NCI-H2171 treated with DMSO at 0.1 percent for 48 hours (cell line): ENCODE measurements at places on chromosomes 2 and 18.

DNA sequence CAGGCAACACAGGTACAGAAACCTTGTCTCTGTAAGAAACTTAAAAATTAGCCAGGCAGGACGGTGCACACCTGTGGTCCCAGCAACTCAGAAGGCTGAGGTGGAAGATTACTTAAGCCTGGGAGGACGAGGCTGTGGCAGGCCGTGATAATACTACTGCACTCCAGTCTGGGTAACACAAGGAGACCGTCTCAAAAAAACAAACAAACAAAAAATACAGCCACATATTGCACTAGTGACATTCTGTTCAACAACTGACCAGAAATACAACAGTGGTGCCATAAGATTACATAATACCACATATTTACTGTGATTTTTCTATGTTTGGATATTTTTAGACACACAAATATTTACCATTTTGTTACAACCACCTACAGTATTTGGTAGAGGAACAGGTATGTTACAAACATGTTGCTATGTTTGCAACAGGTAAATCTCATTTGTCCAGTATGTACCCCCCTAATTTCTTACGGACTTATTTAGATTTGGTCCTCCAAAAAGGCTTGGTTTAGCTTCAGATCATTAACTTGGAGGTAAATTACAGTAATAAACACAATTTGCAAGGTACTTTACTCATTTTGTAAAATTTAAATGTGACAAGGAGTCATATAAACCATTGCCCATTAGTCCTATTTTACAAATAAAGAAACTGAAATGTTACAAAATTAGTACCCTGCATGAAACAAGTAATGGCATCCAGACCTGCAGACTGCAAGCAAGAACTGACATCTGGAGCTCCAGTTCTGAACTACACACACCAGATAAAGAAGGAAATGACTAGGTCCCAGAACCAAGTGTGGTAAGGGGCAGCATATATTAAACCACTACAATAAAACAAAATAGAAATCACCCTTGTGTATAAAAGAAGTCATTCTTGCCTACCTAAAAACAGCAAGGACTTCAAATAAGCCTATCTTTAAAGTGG lies 36.8 kb downstream of the TRIP12 start:
- no peak for DNase-seq

DNA sequence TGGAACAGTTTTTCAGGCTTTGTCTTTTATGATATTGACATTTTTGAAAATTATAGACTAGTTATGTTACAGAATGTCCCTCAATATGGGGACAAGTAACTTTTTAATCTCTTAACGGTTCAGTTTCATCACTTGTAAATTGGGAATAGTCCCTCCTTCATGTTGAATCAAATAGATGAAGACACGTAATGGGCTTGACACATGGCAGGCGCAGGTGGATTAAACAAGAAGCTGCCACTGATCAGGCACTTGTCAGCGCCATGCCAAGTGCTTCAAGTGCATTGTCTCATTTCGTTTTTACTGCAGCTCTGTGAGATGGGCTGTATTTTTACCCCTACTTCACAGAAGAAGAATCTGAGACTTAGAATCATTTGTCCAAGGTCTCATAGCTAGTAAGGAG lies 9.5 kb upstream of the SMAD4 start:
- DNase-seq: no peak

DNA sequence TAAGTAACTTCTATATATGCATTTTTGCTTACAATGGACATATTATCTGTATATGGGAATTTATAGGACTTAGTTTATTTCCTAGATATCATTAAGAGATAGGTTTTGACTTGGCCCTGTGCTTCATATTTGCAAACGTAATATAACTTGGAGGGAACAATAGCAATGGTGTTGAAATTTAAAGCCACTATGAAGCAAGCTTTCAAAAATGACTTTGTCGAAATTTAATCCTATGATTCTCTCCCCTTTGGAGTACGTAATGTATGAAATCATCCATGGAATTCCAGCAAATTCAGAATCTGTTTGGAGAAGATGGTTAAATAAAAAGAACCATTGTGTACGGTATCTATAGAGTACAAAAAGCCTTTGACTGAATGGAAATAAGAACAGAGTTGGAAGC lies 486.3 kb downstream of the ARHGAP15 start:
- DNase-seq: no peak

DNA sequence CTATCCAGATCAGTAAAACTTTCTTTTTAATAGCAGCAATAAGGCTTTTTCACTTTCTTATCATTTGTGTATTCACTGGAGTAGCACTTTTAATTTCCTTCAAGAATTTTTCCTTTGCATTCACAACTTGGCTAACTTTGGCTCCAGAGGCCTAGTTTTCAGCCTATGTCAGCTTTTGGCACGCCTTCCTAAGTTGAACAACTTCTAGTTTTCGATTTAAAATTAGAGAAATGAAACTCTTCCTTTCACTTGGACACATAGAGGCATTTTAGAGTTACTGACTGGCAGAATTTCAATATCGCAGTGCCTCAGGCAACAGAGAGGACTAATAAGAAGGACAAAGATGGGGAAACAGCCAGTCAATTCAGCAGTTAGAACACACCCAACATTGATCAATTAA lies 577.4 kb downstream of the DSC3 start:
- DNase-seq: no peak

- no peak for DNase-seq
Observed at GRCh38 chr2:134220344-134220974, 33.4 kb upstream of the MGAT5 start.

DNA sequence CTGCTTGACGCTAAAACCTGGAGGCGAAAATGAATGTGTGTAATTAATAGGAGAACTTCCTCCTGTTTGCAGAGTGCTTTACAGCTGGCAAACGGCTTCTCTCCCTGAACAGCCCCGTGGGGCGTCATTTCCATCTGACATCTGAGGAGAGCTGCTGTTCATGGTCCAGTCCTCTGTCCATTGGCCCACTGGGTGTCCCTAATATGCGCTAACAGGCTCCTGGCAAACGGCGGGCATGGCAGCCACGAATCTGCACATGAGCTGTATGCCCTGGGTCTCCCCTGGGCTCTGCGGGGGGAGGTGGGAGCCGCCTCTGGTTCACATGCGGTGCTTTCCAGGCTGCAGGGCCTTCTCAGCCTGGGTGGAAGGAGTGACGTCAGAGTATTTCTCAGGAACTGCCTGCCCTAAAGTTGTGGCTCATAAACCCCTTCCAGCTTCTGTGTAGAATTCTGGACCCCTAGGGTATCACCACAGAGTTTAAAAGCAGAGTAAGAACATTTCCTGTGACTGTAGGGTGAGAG lies 73.2 kb downstream of the LRRFIP1 start:
- DNase-seq: no peak

DNA sequence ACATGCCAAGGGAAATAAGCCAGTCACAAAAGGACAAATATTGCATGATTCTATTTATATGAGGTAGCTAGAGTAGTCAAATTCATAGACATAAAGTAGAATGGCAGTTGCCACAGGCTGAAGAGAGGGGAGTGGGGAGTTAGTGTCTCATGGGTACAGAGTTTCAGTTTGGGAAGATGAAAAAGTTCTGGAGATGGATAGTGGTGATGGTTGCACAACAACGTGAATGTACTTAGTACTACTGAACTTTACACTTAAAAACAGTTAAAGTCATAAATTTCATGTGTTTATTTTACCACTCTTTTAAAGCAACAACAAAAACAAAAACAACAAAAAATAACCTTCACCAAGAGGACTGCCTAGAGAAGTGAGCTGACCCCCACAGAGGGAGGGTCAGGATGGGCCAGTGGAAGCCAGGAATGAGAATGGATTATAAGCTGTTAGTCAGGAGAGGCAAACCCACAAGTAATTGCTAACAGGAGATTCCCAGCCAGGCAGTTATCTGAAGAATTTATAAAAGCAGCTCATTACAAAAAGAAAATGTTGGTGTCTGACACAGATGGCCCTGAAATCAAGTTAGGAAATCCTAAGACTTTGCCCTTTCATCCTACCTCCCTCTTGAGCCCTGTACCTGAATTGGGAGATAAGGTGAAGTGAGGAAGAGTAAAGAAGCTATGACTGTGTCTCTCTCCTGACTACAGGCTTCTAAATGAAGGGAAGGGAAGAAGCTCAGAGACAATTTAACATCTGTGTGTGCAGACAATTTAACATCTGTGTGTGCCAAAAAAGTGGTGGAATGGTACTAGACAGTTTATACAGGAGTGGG lies 263.4 kb downstream of the PDE11A start:
- no peak for DNase-seq

DNA sequence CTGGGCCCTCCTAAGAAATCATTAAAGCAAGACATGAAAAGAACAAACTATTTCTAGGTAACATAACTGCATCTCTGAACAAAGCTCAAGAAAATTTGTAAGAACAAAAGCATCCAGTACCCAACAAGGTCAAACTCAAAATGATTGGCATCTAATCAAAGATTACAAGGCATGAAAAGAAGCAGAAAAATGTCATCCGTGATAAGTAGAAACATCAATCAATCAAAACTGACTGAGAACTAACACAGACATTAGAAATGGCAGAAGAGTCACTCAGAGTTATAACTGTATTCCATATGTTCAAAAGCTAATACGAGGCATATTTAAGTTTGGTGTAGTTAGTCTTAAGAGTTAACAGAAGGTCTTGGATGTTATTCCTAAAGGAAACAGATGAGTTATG lies 80.9 kb downstream of the VWA3B start:
- DNase-seq: no peak

- DNase-seq: no peak
Observed at GRCh38 chr2:128549646-128550260, 231.1 kb upstream of the HS6ST1 start.

- DNase-seq: no peak
Observed at GRCh38 chr2:151198645-151199044, 63.0 kb downstream of the RBM43 start.

DNA sequence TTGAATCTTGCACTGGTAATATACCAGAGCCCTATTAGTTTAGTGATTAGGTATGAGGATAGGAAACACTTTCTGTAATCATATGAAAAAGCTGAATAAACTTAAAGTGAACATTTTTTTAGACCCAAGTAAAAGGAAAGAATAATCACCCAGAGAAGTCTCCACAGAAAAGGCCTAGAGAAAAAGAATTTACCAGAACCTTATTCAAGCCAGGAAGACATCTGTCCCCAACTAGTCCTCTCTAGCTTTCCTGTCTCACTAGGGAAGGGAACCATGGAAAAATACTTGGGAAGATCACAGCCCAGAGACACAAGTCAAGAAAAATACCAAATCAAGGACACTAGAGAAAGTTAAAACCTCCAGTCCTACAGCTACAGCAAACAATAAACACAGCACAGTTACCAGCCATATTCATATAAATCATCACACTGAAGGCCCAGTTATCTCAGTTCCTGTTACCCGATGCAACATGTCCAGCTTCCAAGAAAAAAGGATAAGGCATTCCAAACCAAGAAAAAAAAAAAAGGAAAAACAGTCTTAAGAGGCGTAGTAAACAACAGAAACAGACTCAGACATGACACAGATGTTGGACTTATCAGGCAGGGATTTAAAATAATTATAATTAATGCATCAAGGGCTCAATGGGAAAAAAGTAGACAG lies 461.5 kb downstream of the IRS1 start:
- no peak for DNase-seq

GRCh38 chr18:8854550-8854949 lies 149.2 kb downstream of the MTCL1 start:
- DNase-seq: no peak

- no peak for DNase-seq
Observed at GRCh38 chr2:163368655-163369054, 367.2 kb downstream of the FIGN start.

GRCh38 chr2:53381271-53381670 lies 386.3 kb upstream of the CHAC2 start:
- peak; percentile 13 for DNase-seq

- DNase-seq: no peak
Observed at GRCh38 chr2:8656160-8656641, 25.7 kb upstream of the ID2 start.

- DNase-seq: peak; percentile 49
Observed at GRCh38 chr2:172101821-172102390, 794 bp downstream of the DLX2 start.

- DNase-seq: peak; percentile 17
Observed at GRCh38 chr2:168538534-168538933, 82.5 kb downstream of the CERS6 start.

DNA sequence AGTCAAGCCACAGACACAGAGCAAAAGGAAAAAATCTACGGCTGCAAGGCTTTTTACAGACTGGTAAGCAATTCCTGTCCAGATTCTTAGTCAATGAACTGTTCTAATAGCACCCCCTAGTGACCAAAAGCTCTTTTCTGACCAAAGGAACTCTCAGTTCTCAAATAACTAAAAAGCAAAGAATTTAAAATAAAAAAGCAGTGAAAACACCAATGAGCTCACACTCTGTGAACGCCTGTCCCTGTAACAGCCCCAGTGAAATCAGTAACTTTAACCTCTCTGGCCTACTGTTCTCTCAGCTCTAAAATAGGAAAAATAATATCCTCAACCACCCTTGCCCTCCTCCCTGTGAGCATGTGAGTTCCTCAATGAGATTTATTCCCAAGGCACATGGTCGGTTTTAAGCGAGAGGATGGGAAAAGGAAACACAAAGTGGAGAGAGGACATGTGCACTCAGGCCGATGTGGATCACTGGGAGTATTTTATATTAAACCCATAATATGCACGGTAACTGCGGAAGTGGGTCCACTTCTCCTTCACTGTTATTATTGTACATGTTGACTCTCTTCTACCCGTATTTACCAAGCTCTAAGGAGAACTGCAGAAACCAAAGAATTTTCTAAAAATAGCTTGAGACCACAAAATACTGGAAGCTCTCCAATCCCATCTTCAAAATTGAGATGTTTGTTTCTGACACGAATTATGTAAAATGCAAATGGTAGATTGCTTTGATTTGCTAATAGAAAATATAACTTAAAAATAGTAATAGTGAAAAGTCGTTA lies 128.5 kb downstream of the STK39 start:
- peak; percentile 91 for DNase-seq

DNA sequence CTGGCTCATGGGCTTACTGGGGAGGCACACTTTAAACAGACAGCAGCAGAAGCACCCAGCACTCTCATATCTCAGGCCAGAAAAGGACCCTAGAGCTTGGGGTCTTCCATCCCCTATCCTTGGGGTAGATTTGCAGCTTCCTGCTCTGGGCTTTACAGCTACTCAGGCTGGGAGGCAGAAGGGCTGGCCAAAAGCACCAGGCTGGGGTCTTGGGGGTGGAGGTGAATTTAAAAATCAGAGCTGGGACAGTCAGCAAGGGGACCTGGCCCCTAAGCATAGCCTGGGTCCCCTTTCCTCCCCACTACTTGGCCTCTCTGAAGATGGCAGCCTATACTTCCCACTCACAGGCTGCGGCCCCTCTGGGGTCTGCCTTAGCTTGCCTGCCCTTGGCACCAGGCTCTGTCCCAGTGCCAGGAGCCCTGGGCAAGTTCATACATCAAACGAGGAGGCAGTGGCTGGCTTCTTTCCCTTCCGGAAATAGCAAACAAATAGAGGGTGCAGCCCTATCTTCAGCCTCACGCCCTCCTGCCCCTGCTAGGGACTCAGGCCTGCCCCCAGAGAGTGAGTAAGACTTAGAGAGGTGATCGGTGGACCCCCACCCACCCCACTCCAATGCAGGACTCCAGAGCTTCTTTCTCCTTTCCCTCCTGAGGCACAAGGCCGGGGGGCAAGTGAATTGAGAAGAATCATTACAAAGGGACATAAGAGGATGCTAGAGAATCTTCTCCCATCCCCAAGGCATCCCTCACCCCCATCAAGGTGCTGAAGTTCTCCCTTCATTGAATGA lies 26.0 kb upstream of the TNS1 start:
- no peak for DNase-seq
